ENCODE measurements at places on chromosomes 7 and 10.

DNA sequence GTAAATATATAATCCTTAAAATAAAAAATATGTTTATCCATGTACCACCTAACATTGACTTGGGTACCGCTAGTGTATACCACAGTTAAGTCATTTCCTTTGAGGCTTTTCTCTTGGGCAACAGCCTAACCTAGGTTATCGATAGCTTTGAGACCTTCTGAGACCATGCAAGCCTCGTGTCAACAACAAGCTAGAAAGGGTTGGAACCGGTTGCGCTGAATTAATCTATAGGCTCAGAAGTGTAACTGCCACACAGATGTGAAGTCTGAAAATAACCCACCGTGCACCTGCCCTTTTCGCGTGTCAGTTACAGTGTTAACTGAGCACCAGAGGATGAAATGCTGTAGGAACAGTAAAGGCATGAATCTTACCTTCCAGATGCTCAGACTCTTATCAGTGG, 59.8 kb downstream of the ARID5B start:
- DNase-seq, result no peak

- DNase-seq, result no peak
Observed at GRCh38 chr7:95141755-95142154, 182.6 kb downstream of the PON1 start.

- DNase-seq, result peak; percentile 57
Observed at GRCh38 chr10:115171392-115171960, 78.3 kb downstream of the ATRNL1 start.

- no peak for DNase-seq
Observed at GRCh38 chr10:9018195-9019173, 964.0 kb downstream of the GATA3 start.

- DNase-seq, result no peak
Observed at GRCh38 chr10:111110771-111111170, 33.9 kb downstream of the ADRA2A start.

- DNase-seq, result no peak
Observed at GRCh38 chr10:670990-671389, 18.5 kb downstream of the DIP2C start.

DNA sequence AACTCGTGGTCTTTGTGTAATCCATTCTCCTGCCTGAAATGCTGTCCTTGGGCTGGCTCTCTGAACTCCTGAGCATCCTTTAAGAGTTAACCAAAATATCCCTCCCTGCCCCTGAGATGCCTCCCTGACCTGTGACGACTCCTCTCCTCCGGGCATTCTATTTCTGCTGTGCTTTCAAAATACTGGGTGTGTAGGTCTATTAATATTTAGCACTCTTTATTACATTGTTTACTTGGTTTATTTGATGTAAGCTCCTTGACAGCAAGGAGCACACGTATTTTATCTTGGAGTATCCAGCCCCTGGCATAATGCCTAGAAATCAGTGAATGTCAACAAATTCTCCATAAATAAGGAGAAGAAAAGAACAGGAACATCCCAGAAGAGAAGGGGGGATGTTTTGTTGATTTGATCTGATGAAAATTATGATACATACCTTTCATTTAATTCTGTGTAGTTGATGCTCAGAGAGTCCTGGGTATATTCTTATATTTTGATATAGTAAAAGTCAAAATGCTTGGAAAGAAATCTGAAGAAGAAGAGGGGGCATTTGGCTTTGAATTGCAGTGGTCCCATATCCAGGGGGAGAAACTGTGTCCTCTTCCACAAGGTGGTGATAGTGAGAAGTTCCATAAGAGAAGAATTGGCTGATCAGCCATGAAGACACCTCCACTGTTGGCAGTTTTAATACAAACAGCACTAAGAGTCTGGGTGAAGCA, 107.7 kb upstream of the MPP7 start:
- no peak for DNase-seq

- no peak for DNase-seq
Observed at GRCh38 chr7:3953946-3954345, 652.9 kb downstream of the SDK1 start.

GRCh38 chr10:13872411-13872810, 285.6 kb downstream of the PRPF18 start:
- no peak for DNase-seq

- no peak for DNase-seq
Observed at GRCh38 chr10:52027055-52027705, 286.9 kb upstream of the DKK1 start.

- peak; percentile 52 for DNase-seq
Observed at GRCh38 chr7:74598558-74598957, 59.0 kb upstream of the GTF2I start.

DNA sequence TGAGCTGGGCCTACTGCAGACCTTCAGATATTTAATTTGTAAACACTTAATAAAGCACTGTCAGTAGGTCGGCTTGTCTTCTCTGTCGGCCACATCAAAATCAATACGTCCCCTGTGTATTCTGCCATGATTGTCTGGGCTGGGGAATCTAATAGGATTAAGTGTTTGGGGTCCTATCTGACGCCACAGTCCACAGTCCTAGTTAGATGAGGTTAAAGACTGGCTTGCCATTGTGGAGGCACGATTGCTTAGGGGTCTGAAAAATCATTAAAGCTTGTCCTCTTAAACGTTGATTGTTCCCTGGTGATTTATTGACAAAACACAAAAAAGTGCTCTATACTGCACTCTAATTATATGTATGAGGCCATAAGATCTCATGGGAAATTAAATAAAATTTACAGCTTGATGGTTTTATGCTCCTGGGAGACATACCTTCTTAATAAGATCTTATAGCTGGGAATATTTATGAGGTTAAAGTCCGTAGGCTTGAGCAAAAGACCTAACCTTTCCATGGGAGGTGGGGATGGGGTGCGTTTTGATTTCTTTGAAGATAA, 650.3 kb upstream of the GALNT17 start:
- DNase-seq, result no peak

- DNase-seq, result no peak
Observed at GRCh38 chr10:131435760-131436457, 124.4 kb upstream of the TCERG1L start.

DNA sequence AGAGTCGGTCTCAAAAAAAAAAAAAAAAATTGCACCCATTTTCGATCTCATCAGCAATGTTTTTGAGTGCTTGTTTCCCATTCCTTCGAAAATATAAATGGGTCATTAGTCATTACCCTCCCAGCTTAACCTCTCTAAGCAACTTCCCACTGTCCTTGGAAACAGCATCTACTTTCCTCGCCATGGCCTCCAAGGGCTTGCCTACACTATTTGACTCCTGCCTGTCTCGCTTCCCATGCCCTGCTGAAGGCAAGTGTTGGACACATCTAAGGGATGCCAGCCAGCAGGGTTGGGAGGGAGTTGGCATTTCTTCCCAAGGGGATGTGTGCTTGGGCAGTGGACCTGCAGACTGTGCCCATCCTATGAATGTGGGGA, 12.7 kb upstream of the RHBDD2 start:
- peak; percentile 48 for DNase-seq

DNA sequence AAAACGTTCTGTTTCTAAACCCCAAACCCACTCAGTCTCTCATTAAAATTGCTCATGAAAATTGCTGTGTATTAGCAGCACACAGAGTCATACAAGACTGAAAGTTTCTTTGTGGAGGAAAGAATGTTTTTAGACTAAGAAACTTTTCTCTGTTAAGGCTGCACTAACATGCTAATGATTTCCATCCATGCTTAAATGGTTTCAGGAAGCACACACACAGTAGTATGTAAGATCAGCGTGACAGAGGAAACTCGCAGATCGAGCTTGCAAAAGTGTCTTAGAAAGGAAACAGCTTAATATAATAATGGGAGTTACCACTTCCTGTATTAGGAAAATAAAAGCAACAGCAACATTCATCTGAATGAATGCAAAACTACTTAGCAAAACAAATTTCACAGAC, 112.7 kb downstream of the ICA1 start:
- peak; percentile 69 for DNase-seq

- no peak for DNase-seq
Observed at GRCh38 chr7:23622506-23622925, 25.3 kb downstream of the CCDC126 start.

GRCh38 chr7:6637544-6638229, 569 bp downstream of the ZNF316 start:
- DNase-seq, result peak; percentile 32

DNA sequence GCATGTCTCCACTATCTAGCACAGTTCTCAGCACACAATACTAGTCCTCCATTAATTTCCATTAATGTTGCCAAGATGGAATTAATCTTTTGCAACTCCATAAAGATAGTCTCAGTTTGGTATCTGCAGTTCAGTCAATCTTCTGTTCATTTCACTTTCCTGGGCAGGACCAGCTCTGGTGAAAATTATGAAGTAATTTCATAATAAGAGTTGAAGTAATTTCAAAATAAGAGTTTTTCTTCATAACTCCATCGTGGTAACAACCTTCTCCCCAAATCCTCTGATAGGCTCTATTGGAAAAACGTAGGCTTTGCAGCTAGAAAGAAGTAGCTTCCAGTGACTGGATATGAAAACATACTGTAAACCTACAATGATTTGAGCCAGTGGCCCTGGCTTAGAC, 618.2 kb downstream of the TYW1 start:
- no peak for DNase-seq

GRCh38 chr7:40356312-40356711, 221.5 kb downstream of the SUGCT start:
- DNase-seq, result no peak

- peak; percentile 58 for DNase-seq
Observed at GRCh38 chr7:77244222-77244934, 44.8 kb upstream of the FGL2 start.

DNA sequence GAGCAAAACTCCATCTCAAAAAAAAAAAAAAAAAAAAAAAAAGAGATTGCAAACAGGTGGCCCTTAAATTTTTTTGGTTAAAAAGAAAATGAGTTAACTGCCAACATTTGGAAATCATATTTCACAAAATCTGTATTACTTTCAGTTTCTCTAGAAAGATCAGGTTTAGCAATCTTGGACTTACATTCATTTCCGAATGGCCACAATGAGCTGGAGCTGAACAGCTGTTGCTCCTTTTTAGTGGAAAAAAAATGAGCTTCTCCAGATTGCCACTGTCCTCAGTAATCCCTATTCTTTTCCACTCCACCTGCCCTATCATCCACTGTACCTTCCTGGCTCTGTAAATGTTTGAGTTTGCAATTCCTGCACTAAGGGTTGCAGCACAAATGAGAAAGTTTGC, 43.6 kb downstream of the RAB11FIP2 start:
- peak; percentile 43 for DNase-seq

- no peak for DNase-seq
Observed at GRCh38 chr7:151077705-151078232, 2.8 kb downstream of the FASTK start.

DNA sequence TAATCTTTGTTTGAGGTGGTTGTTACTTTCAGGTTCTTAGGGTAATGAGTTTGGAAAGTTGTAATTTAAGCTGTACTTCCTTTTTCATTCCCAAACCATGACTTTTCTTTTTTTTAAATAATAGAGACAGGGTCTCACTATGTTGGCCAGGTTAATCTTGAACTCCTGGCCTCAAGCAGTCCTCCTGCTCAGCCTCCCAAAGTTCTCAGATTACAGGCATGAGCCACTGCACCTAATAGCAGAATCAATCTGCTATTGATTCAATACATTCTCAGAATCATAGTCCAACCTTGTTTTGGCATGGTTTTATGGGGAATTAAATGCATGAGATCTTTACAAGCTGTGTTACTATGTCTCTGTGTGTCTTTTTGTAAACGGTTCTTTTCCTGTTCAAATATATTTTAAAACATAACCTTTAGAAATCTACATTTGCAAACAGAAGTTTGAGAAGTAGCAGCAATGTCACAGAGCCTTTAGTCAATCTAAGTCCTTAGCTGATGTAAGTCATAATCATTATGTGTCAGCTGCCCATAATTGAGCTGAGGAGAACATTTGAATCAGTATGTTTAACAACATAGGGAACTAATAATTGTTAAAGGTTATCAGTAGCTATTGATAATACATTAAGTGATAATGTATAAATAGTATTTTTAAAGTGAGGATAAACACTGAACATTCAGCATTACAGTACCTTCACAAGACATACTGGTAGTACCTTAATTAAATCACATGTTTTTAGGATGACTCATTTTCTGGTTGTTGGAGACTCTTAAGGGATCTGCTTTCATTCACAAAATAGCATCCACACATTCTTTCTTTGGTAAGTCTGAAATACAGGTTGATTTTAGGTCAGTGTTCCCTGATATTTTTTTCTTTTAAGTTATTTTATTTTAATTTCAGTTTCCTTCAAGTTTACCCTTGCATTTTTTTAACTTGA, 8.8 kb downstream of the INPP5F start:
- DNase-seq, result no peak

- DNase-seq, result no peak
Observed at GRCh38 chr7:30142710-30143109, 7.9 kb downstream of the MTURN start.

DNA sequence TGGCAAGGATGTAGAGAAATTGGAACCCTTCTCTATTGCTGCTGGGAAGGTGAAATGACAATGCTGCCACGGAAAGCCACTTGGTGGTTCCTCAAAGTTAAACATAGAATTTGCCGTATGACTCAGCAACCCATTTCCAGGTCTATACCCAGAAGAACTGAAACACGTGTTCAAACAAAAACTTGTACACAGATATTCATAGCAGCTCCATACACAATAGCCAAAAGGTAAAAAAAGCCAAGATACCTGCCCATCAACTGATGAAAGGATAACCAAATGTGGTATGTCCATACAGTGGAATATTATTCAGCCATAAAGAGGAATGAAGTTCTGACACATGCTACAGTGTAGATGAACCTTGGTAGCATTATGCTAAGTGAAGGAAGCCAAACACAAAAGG, 39.1 kb downstream of the LHPP start:
- peak; percentile 21 for DNase-seq

- DNase-seq, result peak; percentile 61
Observed at GRCh38 chr10:21534604-21535493, 817 bp downstream of the MLLT10 start.

DNA sequence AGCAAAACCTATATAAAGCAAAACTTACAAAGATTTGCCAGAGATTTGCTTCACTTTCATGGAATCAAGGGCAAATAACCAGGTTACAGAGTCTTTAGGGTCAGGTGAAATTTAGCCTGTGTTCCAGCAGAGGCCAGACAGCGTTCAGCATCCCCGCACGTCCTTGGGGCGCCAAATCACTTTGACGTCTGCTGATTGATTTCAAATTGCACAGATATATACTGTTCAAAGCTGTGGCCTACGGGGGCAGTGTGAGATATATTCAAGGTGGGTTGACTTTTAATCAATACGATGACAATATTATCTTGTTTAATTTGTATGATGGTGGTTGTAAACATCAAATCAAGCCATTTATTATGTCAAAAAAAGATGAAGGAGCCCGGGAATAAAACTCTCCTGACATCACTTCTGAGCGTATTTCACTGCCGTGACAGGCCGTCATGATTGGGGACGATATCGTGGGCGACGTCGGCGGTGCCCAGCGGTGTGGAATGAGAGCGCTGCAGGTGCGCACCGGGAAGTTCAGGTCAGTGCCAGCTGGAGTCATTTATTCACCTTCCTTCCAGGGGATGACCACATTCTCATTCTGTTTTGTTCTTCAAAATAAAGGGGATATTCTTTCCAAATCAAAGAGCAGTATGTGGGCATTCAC, 55.2 kb downstream of the LHPP start:
- DNase-seq, result no peak

Measured in suppressor macrophage treated with lipopolysaccharide for 4 hours (primary cell).